Memory B cell (primary cell): ENCODE measurements at places on chromosomes 11 and 22.

- DNase-seq = no peak
Observed at GRCh38 chr11:65442842-65443331, 20.3 kb downstream of the NEAT1 start.

- no peak for DNase-seq
Observed at GRCh38 chr11:92053216-92053615, 171.4 kb upstream of the FAT3 start.

GRCh38 chr11:41414771-41415440 is 44.5 kb downstream of the LRRC4C start:
- DNase-seq = no peak

- no peak for DNase-seq
Observed at GRCh38 chr22:27903805-27904473, 15.1 kb downstream of the PITPNB start.

DNA sequence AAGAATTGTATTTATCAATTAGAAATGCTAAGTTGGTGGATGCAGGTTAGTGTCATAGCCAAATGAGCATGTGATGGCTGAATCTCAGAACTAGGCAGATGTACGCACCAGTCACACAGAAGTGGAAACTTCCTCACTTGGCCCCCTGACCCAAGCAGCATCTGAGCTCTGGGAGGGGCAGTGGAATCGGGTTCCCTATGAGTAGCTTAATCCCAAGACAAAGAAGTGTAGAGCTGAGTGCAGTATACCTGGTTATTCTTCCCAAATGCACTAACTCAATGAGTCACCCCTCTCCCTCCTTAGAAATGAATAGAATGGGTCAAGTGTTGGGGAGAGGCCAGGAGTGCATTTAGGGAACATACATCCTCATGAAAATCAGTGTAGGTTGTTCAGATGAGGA is 224.6 kb downstream of the FAT3 start:
- no peak for DNase-seq

DNA sequence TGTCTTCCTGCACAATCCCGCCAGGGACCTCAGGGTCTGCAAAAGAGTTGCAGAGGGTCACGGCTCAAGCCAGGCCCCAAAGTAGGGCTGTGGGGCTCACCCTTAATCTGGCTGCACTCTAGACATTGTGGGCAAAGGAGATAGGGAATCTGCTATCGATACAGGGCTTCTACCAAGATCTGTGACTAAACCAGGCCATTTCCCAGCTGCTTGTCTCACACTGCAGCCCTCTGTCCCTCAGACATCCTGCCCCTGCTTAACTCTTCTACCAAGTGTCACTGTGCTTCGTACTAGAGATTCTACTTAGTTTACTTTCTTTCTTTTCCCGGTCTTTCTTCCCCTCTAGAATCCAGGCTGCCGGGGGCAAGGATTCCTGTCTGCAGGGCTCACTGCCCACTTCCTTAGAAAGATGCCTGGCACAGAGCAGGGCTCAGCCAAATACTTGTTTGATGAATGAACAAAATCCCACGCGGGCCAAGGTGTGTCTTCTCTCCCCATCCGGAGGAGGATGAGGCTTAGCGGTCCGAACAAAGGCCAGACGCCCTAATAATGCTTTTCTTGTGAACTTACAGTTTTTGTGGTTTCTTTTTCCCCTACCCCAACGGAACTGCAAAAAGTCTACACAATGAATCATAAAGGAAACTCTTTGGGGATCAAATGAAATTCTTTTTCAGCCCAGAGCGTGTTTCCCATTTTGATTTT is 61.3 kb upstream of the ANO1 start:
- no peak for DNase-seq

- DNase-seq = no peak
Observed at GRCh38 chr11:8805296-8805695, 105.7 kb upstream of the AKIP1 start.
